Smooth muscle cell of the pulmonary artery (primary cell): ENCODE measurements at places on chromosomes 5 and 9. TPM values are rescaled to one million over a fixed set of nuclear protein-coding genes. Genes with fewer than 3 reads are reported as not detected.

Gene DMRT3
- not detected in 2 replicates for total RNA-seq

Gene LCN9
- total RNA-seq = not detected in 2 replicates

Gene IL13
- not detected in 2 replicates for total RNA-seq

Gene FAM240B
- total RNA-seq = not detected in 2 replicates

Gene CFAP77
- total RNA-seq = 0.13 TPM in 2 replicates

Gene NRG2
- total RNA-seq = 0.98 and 1.6 TPM in 2 replicates

Gene CEL
- 0.20 and 0.99 TPM in 2 replicates for total RNA-seq

Gene PALM2AKAP2
- total RNA-seq = 25.2 and 42.6 TPM in 2 replicates

Gene MEIKIN
- total RNA-seq = not detected in 2 replicates

Gene SLU7
- total RNA-seq = 30.4 and 44.3 TPM in 2 replicates

Gene DMRT2
- not detected in 2 replicates for total RNA-seq

Gene ADRA1B
- total RNA-seq = 0.26 and 0.43 TPM in 2 replicates

Gene PPP1R2B
- 0.03 and 0.07 TPM in 2 replicates for total RNA-seq

Gene UBE2QL1
- 0.03 and 0.20 TPM in 2 replicates for total RNA-seq
